ENCODE measurements at places on chromosomes 5 and 9.

DNA sequence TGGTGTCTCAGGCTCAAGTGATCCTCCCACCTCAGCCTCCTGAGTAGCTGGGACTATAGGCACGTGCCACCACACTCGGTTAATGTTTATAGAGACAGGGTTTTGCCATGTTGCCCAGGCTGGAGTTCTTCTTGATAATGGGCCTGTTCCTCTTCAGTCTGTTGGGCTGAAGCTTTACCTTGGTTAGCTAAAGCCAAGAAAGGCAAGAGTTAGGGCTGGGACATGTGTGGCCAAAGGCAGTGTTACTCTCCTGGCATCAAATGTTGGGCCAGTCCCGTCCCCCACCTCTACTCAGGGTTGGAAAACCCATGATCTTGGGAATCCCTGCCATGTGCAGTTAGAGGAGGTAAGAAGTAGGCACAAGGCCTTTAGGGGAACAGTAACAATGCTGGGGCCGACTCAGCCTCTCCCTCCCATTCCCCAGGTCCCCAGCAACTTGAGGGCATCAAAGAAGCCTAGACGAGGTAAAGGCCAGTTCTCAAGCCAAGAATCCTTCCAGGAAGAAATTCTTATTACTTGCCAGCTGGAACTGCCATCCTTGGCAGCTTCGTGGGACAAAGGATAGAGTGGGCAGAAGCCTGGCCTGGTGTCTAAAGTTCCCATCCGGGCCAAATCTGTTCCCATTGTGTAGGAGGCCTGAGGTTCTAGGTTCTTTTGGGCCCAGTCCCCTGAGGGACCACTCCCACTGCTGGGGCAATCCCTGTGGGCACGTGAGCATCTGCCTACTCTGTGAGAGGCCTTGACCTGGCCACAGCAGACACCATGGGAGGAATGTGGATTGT lies 4.5 kb downstream of the EGR1 start:
- DNase-seq = no peak

DNA sequence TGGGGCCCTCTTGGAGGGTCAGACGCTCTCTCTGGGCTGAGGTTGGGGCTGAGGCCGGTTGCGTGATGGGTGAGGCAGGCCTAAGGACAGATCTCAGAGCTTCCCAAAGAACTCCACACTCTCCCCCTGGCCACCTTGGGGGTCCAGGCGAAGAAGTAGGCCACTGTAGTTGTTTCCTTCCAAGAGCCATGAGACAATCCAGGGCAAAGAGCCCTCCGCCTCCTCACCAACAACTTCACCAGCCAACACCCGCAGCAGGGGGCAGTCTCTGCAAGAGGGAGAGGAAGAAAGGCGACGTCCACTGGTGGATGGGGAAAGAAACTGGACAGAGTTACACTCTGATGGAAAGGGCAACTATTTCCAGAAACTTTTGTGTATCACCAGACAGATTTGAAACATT lies 10.7 kb downstream of the SLC35A4 start:
- DNase-seq = no peak

- DNase-seq = no peak
Observed at GRCh38 chr9:93862877-93863545, 92.1 kb downstream of the BARX1 start.

DNA sequence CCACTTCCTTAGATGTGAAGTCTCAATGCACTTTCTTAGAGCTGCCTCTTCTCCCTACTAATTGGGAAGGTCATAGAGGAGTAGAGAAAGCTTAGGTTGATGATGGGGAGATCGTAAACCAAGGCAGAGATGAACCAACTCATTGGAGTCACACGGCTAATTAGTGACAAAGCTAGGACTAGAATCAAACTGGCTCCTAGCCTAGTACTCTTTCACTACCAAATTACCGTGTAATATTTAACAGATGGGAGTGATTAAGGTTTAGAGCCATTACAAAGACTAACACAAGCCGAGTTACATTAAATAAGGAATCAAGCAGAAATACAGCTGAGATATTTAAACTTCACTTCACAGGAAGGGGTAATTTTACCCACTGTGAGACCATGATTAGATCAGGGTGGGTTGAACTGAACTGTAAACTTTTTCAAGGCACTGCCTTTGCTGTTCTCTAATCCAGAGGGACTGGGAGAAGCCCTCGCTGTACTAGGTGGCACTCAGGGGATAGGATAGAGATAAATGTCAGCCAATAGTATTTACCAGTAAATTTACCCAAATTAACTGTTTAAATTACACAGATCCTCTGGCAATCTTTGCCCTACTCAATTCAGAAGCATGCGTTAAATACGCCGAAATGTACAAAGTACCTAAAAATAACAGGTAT lies 166.4 kb upstream of the PIK3R1 start:
- DNase-seq = no peak

DNA sequence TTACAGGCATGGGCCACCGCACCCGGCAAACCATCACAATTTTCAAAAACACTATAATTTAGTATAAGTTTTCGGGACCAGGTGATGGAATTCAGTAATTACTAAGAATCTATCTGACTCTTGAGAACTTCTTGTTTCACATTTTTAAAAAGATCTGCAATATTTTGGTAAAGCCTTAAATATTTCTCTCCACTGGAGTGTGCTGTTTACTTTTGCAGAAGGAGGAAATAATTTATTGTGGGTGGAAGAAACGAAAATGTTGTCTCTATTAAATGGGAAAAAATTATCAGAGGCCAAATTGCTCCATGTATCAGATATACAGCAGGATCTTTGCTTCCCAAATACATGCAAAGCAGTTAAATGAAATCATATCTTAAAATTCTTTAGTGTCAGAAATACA lies 566.8 kb upstream of the CYLC2 start:
- no peak for DNase-seq

GRCh38 chr5:61353293-61353692 lies 21.2 kb downstream of the ZSWIM6 start:
- DNase-seq = no peak

DNA sequence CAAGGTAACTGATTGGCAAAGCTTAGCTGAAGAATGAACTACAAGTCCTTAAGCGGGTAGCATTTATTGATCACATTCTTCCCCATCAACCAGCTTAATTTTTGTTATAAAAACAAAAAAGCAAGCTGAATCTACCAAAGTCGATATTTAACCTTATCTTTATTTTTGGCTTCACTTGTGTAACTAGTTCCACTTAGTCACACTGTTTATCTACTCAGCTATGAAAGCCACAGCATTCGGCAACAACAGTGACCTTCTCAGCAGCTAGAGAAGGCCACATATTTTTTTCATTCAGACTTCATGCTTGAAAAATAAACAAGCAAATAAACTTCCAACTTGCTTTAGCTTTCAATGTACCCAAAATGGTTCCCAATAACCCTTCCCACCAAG lies 69.4 kb downstream of the KLHL3 start:
- no peak for DNase-seq

- no peak for DNase-seq
Observed at GRCh38 chr9:93492327-93492726, 38.9 kb upstream of the FAM120AOS start.

- no peak for DNase-seq
Observed at GRCh38 chr5:156396830-156397081, 69.8 kb downstream of the SGCD start.

GRCh38 chr5:132054031-132054696 lies 6.3 kb upstream of the IL3 start:
- DNase-seq = no peak

DNA sequence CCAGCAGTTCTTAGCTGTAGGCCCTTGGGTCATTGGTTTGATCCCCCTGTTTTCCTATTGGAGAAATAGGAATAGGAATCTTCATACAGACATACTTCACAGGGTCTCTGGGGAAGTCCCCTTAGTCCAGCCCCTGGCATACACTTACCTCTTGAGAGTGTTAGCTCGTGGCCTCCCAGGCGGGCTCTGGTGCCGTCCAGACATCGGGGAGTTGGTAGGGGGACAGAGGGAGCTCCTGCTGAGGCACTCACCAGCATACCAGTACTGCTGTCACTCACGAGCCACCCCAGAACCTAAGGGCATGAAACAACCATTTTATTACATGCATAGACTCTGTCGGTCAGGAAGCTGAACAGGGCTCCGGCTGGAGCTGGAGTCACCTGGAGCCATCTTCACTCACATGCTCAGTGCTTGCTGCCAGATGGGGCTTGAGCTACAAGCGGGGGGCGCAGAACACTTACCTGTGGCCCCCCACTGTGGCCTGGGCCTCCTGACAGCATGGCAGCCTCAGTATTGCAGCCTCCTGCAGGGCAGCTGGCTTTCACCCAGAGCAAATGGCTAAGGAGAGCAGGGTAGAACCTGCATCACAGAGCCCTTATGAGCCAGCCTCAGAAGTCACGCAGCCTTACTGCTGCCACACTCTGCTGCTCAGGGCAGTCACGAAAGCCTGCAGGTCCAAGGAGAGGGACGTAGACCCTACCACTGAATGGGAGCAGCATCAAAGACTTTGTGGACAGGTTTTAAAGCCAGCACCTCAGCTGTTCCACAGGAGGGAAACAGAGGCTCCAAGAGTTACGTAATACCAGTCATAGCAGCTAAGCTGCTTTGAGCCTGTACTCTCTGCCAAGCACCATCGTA lies 58.3 kb upstream of the ANGPTL2 start:
- no peak for DNase-seq

DNA sequence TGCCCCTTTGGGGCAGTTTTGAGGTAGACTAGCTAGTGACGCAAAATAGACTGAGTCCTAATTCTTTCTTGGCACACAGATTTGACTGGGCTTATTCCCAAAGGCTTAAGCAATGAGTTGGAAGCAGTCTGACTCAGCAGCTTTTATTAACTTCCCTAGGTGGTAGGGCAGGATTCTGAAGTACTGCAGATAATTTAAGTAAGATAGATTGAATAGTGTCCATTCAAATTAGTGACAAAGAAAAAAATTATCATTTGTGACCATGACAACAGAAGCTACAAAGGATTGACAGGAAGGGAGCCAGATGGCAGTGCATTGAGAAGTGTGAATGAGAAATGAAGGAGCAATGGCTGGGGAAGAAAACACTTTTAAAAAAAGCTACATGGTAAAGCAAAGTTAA lies 649.4 kb downstream of the CDH9 start:
- DNase-seq = no peak

DNA sequence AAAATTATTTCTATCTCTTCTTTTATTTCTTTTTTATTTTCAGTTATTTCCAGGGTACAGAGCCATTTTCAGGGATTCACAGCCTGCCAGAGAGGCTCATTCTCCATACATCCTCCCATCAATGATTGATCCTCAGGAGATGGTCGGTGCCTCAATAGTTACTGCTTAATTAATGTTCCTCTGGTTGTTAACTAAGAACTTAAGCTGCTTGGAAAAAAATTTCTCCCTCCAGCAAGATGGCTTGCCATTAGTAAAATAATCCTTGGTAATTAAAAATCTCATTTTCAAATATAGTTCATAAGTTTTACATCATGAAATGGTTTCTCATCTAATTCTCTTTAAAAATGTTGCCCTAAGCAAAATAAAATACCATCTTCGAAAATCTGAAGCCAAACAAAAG lies 20.0 kb downstream of the MARCHF11 start:
- no peak for DNase-seq

DNA sequence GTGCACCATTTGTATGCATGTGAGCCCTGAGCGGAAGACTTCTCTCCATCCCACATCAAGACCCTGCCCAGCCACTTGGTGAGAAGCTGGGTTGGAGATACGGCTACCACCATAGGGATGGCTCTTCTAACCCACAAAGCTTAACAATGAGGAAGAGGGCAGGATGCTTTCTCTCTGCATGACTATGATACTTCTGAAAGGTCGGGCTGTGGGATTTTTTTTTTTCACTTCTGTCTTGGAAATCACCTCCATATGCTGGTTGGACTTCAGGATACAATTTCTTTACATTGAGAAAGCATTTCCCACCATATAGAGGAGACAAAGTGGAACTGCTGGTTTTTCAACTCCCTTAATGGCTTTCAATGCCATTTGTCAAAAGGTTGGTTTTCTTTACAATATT lies 30.5 kb downstream of the ZNF366 start:
- DNase-seq = no peak

DNA sequence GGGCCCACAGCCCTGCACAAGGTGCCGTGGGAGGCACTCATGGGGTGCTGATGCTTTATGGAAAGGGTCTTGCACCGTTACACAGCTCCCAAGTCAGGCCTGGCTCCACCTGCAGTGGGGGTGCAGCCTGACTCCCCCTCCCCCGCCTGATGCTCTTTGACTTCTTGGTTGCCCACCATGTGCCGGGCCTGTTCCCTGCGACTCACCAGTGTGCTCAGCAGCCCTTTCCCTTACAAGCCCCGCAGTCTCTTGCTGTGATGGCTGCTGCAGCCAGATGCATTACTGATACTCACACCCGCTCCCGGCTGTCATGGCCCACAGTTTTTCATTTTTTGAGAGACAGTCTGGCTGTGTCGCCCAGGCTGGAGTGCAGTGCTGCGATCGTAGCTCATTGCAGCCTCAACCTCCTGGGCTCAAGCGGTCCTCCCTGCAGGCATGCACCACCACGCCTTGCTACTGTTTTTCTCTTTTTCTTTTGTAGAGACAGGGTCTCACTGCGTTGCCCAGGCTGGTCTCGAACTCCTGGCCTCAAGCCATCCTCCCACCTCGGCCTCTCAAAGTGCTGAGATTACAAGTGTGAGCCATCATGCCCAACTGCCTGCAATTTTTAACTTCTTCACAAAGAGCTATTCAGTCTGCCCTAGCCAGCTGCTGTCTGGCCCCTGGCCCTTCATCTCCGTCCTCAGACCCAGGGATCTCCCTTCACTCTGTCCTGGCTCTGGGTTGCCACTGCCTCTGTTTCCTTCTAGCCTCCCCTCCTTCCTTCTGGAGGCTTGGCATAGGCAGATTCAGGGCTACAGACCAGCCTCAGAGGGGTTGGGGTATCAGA lies 109.5 kb downstream of the RXRA start:
- no peak for DNase-seq

GRCh38 chr5:93250424-93250823 lies 330.6 kb downstream of the NR2F1-AS1 start:
- DNase-seq = no peak

- no peak for DNase-seq
Observed at GRCh38 chr9:76405868-76406267, 11.6 kb upstream of the RFK start.

DNA sequence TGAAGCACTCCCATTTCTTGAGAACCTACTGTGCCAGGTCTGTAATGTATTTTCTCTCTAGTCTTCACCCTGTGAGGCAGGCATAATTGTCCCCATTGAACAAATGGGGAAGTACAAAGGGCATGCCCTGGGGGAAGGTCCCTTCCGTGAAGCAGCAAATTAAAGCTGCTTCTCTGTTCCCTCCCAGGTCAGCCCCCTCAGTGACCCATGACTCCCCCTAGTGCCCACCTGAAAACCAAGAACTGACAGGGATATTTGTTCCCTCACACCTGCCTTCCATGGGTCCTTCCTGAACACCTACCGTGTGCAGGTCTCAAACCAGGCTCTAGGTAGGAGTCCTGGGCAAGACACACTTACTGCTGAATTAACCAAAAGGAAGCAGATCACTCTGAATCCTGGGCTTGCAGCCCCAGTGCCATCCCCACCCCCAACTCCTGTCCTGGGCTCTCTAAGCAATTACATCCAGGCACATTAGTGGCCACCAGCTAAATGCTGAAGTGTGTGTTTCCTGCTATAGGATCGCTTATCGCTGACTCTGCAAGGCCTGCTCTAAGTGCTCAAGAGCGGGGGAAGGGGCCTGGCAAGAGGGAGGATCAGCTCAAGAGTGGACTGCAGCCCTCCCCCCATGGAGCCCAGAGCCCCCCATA lies 254.8 kb downstream of the CDK5RAP2 start:
- no peak for DNase-seq

Measured in KG1 (cell line).